Germinal center (tissue), 1 donor: ENCODE measurements at places on chromosomes 3 and 15.

GRCh38 chr3:133895208-133896001 lies at the start of gene RAB6B:
TSS of gene RAB6B (minus strand) at chr3:133895882. CDS start at chr3:133895466, 416 bp downstream.
- DNase-seq = peak; percentile 42

DNA sequence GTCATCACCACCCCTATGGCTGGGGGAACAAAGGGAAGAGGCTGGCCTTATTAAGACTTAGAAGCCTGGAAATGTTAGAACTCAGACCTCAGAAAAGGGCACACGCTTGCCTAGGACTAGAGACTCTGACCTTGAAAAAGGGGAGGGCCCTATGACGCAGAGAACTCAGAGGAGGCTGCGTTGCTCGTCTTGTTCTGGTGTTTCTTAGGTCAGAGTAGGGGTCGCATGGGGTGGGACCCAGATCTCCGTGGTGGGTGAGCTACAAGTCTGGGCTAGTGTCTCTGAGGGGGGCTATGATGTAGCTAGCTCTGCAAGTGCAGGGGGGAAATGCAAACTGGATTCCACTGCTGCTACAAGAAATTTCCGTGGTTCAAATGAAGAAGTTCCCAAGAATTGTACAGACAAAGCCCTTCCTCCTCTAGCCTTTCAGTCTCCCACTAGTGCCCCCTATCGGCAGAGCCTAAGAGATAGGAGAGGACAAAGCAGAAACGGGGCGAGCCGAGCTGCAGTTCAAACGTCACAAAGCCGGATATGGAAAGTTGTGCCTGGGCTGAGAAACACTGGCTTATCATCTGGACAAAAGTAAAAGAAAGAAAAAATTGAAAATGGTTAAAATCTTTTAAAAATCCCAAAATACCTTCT lies 392.9 kb upstream of the ROBO2 start:
- no peak for DNase-seq

GRCh38 chr3:50205413-50206276 lies 574 bp downstream of the SLC38A3 start:
- peak; percentile 66 for DNase-seq

GRCh38 chr15:73908030-73908821 lies 18.0 kb upstream of the LOXL1 start:
- peak; percentile 64 for DNase-seq

GRCh38 chr3:154428286-154429206 lies 1.4 kb downstream of the GPR149 start:
- no peak for DNase-seq
